ENCODE measurements at places on chromosomes 12 and 14.
A peak's percentile ranks its signal among the peaks of the same experiment; 100 is the strongest.

- DNase-seq = no peak
Measured at GRCh38 chr12:109706747-109707469, 6.7 kb upstream of the FAM222A start.

- DNase-seq = no peak
Measured at GRCh38 chr12:114447274-114447716, 41.4 kb upstream of the TBX5 start.

GRCh38 chr14:24207625-24208024 lies 2.1 kb downstream of the TSSK4 start:
- no peak for DNase-seq

DNA sequence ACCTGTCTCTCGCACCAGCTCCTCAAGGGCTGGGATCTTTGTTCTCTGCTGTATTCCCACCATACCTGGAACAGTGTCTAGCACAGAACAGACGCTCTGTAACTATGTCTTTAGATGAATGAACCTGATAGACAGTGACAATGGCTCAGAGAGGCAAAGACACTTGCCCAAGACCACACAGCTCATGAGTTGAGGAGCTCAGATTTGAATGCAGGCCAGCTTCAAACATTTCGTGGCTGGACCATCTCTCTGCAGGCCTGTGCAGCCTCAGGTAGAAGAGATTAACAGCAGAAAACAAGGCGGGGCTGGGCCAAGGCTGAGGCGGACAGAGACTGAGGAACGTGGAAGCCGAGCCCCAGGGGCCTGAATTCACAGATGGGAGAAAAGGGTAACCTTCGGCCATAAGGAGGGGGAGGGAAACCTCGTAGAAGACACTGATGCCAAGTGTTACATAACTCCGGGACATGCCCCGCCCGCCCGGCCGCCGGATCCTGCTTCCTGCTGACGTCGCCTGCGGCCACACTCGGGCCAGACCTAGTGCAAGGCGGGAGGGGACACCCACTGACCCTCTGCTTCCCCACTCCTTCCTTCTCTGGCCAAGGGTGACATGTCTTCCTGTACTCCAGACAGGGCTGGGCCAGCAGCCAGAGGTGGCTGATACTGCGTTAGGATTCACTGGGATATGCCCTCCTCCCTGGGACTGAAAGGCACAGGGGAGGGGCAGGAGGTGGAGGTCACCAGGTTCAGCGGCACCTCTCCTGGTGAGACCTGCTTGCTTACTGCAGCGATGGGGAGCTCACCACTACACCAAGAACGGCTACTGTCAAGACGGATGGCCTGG lies 86.8 kb downstream of the RFLNA start:
- DNase-seq = no peak

GRCh38 chr14:58824796-58825195 lies 187.0 kb downstream of the DACT1 start:
- no peak for DNase-seq

DNA sequence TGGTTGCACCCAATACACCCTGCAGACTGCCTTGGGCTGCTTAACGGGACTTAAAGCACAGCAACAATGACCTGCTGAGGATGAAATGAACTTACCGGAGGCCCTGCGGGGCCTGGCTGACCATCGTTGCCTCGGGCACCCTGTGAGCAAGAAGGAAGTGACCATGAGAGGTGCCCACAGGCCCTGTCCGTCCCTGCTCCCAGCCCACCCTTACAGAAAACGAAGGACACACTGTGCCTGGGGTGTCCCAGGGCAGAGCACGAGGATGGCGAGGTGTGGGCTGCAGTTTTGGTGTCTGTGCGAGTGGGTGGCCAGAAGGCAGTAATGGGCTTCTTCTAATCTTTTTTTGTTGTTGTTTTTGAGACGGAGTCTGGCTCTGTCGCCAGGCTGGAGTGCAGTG lies 14.6 kb downstream of the COL2A1 start:
- no peak for DNase-seq

- DNase-seq = no peak
Measured at GRCh38 chr14:94364964-94365363, 23.4 kb downstream of the SERPINA1 start.

- no peak for DNase-seq
Measured at GRCh38 chr12:64450711-64451486, 1.0 kb upstream of the TBK1 start.

GRCh38 chr14:52840877-52841276 lies 49.5 kb upstream of the GNPNAT1 start:
- no peak for DNase-seq

GRCh38 chr12:56635806-56636674 lies 5.9 kb upstream of the BAZ2A start:
- DNase-seq = peak; percentile 75

- DNase-seq = no peak
Measured at GRCh38 chr12:64577046-64577445, 33.2 kb upstream of the RASSF3 start.

- DNase-seq = no peak
Measured at GRCh38 chr14:92175811-92176210, 54.0 kb downstream of the CPSF2 start.

GRCh38 chr14:68232300-68233055 lies 412.9 kb downstream of the RAD51B start:
- peak; percentile 3 for DNase-seq

DNA sequence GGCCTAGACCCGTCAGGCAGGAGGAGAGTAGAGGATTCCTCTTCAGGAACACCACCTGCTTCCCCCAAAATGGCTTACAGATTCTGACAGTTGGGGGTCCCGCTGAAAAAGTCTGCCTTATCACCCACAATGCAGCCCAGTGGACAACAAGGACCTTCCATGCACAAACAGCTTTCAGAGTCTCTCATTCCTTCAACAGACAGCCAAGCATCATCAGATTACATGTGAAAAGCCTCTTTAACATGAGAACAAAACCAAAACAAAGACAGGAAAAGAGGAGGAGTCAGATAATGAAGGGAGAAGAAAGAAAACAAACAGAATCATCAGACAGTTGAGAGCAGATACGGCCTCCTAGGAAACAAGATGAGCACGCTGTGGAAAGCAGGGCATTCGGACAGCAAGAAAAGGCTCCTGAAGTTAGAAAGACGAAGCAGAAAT lies 18.3 kb downstream of the KCTD10 start:
- no peak for DNase-seq

- no peak for DNase-seq
Measured at GRCh38 chr12:106488884-106489283, 93.9 kb upstream of the RFX4 start.

DNA sequence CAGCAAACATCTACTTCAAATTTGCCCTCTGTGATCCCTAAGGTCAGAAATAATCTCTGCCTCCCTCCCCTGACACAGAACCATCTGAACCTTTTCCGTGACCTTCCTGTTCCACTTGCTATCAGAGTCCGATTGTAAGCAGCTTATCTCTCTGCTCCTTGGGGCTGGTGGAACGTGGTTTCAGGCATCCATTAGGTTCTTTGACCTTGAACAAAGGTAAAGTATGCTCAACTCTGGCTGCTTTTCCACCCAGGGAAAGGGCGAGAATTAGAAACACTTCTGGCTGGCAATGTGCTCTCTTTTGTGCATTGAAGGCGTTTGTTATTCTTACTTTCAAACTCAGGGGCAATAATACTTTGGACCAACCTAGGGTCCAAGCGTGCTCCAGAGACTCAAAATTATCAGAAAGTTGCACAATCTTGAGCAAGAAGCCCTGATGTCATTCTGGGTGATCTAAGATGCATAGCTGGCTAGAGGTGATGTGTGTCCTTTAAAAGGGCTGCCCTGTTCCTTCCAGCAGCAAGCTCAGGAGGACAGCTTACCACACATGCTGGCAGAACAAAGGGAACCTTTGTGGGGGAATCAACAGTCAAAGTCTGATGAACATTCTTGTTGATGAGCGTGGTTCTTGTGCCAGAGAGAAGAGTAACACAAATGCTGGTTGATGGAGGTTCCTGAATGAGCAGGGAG lies 29.8 kb downstream of the ADGRD1 start:
- no peak for DNase-seq

DNA sequence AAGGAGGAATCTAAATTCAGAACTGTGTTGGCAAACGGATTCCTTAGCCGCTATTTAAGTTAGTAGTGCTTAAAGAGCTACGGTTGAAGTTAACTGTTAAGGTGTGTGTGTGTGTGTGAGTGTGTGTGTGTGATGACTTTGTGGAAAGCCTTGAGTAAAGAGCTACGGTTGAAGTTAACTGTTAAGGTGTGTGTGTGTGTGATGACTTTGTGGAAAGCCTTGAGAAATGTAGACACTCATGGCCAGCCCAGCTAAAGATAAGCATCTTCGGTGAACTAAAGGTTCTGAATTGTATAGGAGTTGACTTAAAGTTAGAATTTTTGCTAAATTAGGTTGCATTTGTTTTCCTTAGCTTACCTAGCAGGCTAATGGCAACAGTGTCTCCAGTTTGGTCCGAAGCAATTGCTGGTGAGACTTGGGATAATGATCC lies 1.4 kb downstream of the KTN1 start:
- no peak for DNase-seq

DNA sequence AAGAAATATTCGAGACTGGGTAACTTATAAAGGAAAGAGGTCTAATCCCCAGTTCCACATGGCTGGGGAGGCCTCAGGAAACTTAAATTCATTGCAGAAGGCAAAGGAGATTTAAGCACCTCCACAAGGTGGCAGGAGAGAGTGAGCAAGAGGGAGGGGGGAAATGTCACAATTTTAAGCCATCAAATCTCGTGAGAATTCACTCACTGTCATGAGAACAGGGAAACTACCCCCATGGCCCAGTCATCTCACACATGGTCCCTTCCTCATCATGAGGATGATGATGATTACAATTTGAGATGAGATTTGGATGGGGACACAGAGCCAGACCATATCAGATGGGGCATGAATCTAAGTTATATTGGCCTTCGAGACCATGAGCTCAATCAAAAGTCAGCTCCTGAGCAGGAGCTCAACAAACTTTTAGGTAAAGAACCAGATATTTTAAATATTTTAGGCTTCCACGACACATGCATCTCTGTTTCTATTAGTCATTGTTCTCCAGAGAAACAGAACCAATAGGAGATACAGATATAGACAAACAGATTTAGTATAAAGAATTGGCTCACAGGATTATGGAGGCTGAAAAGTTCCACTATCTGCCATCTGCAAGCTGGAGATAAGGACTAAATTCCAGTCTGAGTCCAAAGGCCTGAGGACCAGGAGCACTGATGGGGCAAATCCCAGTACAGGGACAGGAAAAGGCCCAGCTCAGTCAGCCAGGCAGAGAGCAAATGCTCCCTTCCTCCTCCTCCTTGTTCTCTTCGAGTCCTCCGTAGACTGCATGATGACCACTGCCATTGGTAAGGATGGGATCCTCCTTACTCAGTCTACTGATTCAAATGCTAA lies 24.9 kb downstream of the DGLUCY start:
- DNase-seq = no peak

- no peak for DNase-seq
Measured at GRCh38 chr12:18888047-18888446, 150.1 kb downstream of the CAPZA3 start.

- no peak for DNase-seq
Measured at GRCh38 chr12:109084425-109084824, 8.8 kb downstream of the ALKBH2 start.

DNA sequence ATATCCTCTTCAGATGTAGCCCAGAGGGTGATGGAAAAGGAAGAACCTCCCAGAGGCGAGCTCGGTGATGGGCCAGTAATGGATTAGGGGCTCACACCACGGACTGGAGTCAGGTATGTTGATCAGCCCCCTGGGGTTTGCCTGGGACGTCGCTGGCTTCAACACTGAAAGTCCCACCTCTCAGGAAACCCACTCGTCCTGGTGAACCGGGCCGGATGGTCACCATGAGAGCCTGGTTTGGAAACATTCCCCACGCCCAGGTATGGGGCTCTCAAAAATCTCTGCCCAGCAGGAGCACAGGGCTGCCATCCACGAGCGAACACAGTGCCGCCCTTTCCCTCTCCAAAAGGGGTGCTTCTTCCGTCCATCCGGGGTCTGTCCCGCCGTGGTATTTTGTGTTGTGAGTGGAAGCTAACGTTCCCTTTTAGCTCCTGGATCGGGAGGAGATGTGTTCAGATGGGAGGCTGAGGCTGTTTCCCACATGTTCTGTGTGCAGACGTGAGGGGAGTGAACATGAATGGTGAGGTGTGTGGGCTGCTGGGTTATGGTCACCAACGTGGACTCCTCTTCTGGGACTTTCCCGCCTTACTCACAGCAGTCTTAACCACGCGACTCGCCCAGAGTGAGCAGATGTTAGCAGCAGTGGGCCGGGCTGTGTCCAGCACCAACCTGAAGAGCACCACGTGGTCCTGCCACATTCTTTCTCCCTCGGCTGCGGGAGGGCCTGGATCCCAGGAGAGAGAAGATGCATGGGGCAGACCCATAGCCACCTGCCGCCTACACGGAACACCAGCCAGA lies 139.2 kb downstream of the KIF26A start:
- DNase-seq = no peak

DNA sequence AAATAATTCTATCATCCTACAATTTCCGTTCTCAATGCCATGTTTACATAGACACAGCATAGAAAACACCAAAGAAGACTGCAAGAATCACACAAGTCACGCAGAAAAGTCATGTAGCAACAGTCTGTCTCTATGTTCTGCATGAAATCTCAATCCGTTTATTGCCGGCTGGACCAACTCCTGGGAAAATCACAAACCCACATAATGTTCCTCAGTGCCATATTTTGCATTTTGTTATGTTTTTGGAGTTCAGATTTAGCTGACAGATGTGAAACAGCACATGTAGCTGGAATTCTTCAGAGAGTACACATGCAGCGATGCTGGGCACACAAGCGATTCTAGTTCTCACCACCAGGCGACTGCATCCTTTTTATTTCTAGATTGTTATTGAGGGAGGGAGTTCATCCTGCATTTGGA lies 193.1 kb downstream of the APAF1 start:
- DNase-seq = no peak

- DNase-seq = no peak
Measured at GRCh38 chr12:8742501-8742900, 44.7 kb downstream of the RIMKLB start.

Data from stimulated activated CD4-positive, alpha-beta T cell treated with anti-CD3 and anti-CD28 coated beads, Interleukin-1b, Interleukin-23, amount 100 ng/mL, for 4 hours (primary cell).